ENCODE measurements at places on chromosomes 5 and 9. TPM values are rescaled to one million over a fixed set of nuclear protein-coding genes. Genes with fewer than 3 reads are reported as not detected.

The MCC gene
- 35.5 TPM for polyA plus RNA-seq

The GRXCR2 gene
- polyA plus RNA-seq: not detected

GRCh38 chr5:124341066-124341858 lies 405.2 kb downstream of the ZNF608 start:
- DNase-seq: no peak

GRCh38 chr5:138849439-138849838 lies 25.7 kb downstream of the LRRTM2 start:
- DNase-seq: no peak

- DNase-seq: no peak
These were observed 53.5 kb upstream of the MAST4 start for GRCh38 chr5:66542711-66543110.

Measured in left renal pelvis (tissue), 4 donors.